Fibroblast of villous mesenchyme (primary cell): ENCODE measurements at places on chromosomes 2 and 18. TPM values are rescaled to one million over a fixed set of nuclear protein-coding genes. Genes with fewer than 3 reads are reported as not detected.

Gene MERTK
- total RNA-seq, result under 0.01 TPM in 2 replicates

Gene ACMSD
- not detected in 2 replicates for total RNA-seq

DNA sequence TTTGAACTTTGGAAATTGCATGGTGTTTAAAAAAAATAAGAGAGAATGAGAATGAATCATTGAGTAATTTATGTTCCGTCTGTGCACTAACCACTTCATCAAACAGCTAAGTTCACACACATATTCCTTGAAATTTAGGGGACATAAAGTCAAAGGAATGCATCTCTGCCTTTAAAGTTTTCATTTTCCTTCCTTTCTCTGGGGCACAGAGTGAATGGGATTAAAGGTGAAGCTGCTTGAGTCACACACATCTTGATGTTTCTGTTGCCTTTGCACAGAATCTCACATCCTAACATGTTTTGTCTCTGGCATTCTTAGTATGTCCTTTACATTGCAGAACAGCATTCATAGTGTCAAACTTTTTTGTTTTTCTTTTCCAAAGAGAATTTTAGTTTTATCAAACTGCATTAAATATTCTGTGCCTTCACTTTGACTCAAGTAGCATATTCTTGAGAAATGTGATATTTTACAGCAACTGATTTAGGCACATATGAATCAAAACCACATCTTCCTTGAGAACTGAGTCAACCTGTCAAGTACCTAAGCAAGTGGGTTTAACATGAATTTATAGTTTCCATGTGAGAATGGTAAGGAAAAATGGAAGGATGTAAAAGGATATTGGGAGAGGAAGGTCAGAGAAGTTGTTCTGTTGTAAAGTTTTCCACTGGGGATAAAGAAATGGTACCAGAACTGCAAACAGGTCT lies 169.1 kb upstream of the THUMPD2 start:
- peak; percentile 29 for DNase-seq

GRCh38 chr2:235087832-235088495 lies 136.1 kb downstream of the SH3BP4 start:
- peak; percentile 23 for DNase-seq

Gene KCNJ3
- total RNA-seq, result not detected in 2 replicates

- no peak for DNase-seq
Observed at GRCh38 chr18:42157420-42157819, 202.4 kb downstream of the PIK3C3 start.

Gene CCL20
- total RNA-seq, result 0.43 TPM in 1 of 2 replicates, not detected in the other

Gene CHST9
- total RNA-seq, result not detected in 2 replicates

DNA sequence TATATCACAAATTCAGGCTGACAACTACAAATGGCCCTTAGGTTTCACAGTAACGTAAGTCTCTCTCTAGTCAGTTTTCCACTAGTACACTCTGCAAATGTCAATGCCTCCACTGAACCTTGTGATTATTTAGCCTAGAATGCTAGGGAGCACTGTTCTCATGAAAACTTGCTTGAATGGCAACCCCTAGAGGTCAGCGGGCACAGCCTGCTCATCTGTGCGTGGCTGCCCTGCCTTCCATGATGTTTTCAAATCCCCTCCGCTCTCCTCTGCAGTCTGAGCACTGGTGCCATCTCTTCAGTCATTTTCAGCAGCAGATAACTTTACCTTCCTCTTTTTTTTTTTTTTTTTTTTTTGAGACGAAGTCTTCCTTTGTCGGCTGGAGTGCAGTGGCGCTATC lies 84.1 kb upstream of the GULP1 start:
- no peak for DNase-seq

DNA sequence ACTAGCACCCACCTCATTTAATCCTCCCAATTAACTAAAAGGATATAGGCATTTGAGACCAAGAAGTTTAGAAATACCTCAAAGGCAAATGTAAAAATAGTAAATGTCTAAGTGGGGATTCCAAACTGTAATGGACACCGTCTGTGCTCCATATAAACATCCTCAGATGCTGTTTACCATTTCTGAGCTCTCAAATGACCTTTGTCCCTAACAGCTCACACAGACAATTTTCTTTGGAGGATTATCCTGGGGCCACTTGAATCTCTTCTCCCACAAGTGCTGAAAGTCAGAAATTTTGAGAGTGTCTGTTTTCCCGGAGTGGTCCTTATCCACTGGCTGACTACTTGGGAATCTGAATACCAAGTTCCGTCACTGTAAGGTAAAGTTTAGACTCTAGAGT lies 1418.9 kb downstream of the LRP1B start:
- no peak for DNase-seq

DNA sequence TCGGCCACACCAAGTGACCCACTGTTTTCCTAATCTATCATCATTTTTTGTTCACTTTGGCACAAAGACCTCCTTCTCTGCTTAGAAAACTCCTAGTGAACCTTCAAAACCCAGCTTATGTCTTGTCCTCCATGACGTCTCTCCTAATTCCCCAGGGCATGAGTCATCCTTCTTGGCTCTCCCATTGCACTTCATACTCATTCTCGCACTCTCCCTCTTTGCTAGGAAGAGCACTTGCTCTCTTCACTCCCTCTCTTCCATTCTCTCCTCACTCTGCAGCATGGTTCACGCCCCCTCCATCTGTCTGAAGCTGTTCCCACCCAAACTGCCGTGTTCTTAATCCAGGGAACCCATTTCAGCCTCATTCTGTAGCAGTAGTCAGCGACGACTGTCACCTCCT lies 103.9 kb downstream of the MRO start:
- no peak for DNase-seq

Gene ANTXR1
- total RNA-seq, result 188 and 206 TPM in 2 replicates

DNA sequence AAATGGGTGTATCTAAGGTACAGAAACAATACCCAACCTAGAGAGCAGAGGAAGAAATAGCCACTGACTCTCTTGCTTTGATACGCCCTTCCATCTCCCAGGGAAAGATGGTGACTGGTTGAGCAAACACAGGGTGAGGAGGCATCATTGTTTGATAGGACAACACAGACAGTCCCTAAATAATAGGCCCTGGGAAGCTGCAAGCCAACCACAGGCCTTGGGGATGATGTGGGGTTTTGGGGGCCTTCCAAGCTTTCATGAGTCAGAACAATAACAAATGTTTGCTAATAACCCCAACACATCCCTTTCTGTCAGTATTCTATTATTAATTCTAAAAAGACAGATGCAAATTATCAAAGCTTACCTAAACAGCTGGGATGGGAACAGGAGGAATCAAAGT lies 9.8 kb downstream of the LGALSL start:
- DNase-seq, result peak; percentile 47

DNA sequence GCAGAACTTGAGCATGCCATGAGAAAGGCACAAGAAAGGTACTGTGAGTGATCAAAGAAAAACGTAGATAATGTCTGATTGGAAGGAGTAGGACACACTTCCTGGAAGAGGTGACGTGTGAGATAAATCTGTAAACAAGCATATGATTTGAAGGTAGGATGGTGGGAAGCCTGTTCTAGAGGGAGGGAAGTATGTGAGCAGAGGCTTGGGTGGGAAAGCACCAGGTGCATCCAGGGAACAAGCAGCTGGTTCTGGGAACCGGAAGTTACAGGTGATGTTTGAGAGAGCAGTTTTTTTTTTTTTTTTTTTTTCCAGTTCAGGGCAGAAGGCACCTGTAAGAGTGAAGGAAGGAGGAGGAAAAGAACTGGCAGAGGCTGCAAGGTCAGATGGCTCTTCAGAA lies 116.6 kb upstream of the EFEMP1 start:
- DNase-seq, result no peak

DNA sequence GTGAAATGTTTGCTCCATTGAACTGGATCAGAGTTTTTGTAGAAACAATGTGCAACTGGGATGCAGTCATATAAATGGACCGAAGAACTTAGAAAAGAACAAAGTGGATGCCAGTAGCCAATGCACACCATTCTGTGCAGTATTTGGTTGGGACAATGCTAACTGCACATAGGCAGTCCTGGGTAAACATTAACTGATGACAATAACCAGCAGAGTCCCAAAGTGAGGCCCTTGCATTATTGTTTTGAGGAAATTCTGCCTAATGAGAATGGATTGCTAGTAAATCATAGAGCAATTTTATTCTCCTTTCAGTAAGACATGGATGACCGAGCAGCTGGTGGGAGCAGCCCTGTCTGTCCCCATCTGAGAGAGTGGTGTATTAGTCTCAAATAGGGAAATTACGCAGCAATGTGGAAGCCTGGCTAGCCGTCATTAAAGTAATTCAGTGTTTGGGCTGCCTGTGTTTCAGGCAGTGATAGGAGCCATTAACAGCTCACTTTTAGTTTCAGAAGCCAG lies 94.9 kb downstream of the KCTD1 start:
- no peak for DNase-seq

GRCh38 chr2:58449286-58450010 lies 208.3 kb upstream of the FANCL start:
- DNase-seq, result no peak

- DNase-seq, result no peak
Observed at GRCh38 chr2:70657246-70657645, 103.6 kb upstream of the TGFA start.

GRCh38 chr2:28949617-28950305 lies 31.3 kb upstream of the TOGARAM2 start:
- no peak for DNase-seq

Gene SLC9A4
- under 0.01 TPM in 1 of 2 replicates, not detected in the other for total RNA-seq

DNA sequence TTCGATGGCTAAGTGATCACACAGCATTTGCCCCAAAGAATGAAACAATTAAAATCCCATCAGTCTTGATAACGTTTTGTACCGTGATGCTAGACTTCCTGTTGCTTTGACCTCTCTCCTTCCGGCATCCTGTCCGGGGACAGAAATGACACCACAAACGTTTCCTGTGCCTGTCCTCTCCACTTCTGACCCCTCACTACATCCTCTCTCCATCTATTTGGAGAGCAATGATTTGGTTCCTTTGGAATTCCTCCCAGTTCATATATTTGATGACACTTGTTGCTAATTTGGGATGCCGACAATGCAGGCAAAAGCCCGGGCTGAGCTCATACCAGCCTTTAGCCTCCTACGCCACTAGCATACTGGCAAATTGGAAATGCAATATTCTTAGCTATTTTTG lies 151.2 kb upstream of the CCDC68 start:
- no peak for DNase-seq

DNA sequence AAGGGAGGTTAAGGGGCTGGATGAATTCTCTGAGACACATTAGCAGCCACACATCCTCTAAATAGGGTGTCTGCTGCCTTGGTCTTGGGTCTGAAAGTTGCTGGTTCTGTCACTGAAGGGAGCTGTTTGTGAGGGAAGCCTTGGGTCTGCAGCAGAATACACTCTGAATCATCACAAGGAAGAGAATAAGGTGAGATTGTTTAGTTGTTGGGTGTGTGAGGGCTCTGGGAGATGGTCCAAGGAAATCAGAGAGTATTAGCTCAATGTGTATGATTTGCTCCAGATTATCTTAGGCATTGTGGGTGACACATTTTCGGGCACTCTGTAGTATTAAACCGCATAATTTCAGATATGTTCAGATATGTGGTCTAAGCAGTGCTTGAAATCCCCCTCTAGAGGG lies 548.5 kb downstream of the SLC4A3 start:
- no peak for DNase-seq

Gene NCKAP5
- total RNA-seq, result 28.7 and 47.9 TPM in 2 replicates

Gene SFTPB
- total RNA-seq, result not detected in 2 replicates

DNA sequence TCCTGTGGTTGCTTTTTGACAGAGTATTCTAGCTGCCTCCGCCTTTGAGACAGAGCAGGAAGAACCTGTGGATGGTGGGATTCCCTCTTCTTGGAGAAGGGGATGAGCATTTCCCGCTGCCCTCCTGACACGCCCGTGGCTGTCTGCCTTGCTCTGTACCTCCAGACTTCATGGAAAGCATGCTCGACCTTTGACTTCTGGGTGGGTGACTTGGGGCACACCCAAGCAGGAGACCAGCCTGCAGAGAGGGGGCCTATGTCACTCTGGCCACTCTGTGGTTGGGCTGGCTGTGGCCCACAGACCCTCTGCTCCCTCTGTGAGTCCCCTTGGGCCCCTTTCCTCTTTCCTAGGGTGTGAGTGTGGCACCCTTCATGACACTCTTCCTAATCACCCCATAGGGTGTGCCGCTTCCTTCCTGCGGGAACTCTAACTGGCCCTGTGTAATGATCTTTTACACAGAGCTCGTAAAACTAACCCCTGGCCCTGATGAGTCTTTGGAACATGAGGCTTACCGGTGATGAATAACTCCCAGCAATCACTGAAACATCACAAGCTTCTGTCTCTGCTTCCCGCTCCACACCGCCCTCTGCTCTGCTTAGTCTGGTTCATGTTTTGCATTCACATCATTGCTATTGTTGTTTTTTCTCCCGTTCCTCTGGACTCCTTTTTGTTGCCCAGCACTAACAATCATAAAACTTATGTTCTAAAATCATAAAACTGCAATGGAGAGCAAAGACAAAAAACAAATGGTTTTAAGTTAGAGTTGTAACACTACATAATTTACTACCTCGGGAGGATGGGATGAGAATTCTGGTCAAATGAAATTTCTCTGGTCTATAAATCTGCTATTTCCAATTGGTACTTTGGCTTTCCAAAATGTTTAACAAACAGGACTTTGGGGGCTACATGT lies 101.1 kb downstream of the SH3YL1 start:
- no peak for DNase-seq

DNA sequence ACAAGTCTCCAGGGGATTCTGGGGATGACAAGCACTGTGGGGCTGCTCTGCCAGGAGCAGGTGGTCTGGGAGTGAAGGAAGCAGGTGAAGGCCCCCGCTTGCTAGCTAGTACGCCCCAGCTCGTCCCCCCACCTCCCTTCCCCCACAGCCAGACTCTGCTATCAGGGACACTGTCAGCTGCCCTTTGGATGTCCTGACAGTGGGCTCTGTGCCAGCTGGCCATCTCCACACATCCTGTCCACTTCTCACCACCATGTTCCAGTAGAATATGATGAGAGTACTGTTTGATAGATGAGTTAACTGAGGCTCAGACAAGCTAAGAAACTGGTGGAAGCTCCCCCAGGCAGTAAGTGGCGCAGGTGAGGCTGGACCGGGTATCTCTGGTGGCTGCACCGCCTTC lies 276.2 kb downstream of the CELF4 start:
- no peak for DNase-seq

DNA sequence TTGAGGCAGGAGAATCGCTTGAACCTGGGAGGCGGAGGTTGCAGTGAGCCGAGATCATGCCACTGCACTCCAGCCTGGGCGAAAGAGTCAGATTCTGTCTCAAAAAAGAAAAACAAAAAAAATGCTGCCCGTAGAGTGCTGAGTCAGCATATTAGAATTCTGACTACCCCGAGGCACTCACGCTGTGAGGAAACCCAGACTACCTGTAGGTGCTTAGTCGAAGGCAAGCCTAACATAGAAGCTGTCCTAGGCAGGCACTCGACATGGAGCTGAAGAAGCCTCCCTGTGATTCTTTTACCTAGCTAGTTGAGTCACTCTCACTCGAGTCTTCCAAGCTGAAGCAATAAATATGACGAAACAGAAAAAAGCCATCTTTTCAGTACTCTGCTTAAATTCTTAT lies 1323.2 kb upstream of the DDX18 start:
- DNase-seq, result no peak
